Endothelial cell of umbilical vein (primary cell): ENCODE measurements at places on chromosomes 1 and 21. TPM values are rescaled to one million over a fixed set of nuclear protein-coding genes. Genes with fewer than 3 reads are reported as not detected.
A peak's percentile ranks its signal among the peaks of the same experiment; 100 is the strongest.

GRCh38 chr1:75338616-75339483, 204.7 kb downstream of the LHX8 start:
- no peaks in the 10 kb centered on the region for H3K36me3 ChIP-seq
- no peaks in the 10 kb centered on the region for H3K27me3 ChIP-seq
- H3K4me1 ChIP-seq, result no peaks in the 10 kb centered on the region
- no peak overlapping the region for H3K4me3 ChIP-seq
- DNase-seq, result peak; percentile 6

DNA sequence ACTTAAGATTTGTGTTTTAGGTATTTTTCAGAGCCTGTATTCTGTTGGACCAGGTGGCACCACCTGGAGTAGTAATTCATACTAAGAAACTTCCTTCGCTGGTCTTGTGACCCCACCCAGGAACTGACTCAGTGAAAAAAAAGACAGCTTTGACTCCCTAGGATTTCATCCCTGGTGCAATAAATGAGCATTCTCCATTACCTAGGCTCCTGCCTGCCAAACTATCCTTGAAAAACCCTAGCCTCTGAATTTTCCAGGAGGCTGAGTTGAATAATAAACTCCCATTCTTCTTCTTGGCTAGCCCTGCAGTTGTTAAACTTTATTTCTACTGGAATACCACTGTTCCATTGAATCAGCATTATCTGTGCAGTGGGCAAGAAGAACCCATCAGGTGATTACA, 10.6 kb upstream of the RGS18 start:
- no peaks in the 10 kb centered on the region for H3K36me3 ChIP-seq
- H3K4me3 ChIP-seq, result no peak overlapping the region
- DNase-seq, result no peak
- no peaks in the 10 kb centered on the region for H3K4me1 ChIP-seq

GRCh38 chr21:23541571-23541970, 2065.7 kb downstream of the MRPL39 start:
- DNase-seq, result no peak
- no peak overlapping the region for H3K27ac ChIP-seq
- H3K36me3 ChIP-seq, result no peaks in the 10 kb centered on the region
- no peaks in the 10 kb centered on the region for H3K27me3 ChIP-seq
- H3K4me3 ChIP-seq, result no peak overlapping the region
- no peaks in the 10 kb centered on the region for H3K4me1 ChIP-seq

DNA sequence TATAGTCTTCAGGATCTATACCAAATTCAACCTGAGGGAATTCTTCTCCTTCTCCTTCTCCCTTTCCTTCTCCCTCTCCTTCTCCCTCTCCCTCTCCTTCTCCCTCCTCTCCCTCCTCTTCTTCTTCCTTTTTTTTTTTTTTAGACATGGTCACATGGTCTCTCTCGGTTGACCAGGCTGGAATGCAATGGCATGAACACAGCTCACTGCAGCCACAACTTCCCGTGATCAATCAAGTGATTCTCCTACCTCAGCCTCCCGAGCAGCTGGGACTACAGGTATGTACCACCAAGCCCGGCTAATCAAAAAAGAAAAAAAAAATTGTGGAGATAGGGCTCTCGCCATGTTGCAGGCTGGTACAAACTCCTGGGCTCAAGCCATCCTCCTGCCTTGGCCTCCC, 51.5 kb downstream of the DNAI4 start:
- DNase-seq, result no peak
- no peaks in the 10 kb centered on the region for H3K27me3 ChIP-seq
- no peak overlapping the region for H3K4me3 ChIP-seq

- H3K4me3 ChIP-seq, result no peak overlapping the region
- peaks cover 33% of the 10 kb centered on the region for H3K36me3 ChIP-seq
- H3K4me1 ChIP-seq, result peaks cover 5% of the 10 kb centered on the region
- no peak overlapping the region for H3K27ac ChIP-seq
- H3K27me3 ChIP-seq, result no peaks in the 10 kb centered on the region
Observed at GRCh38 chr1:21716169-21716568, 47.0 kb upstream of the RAP1GAP start.

- H3K27ac ChIP-seq, result no peak overlapping the region
- no peaks in the 10 kb centered on the region for H3K27me3 ChIP-seq
- H3K4me1 ChIP-seq, result peaks cover 2% of the 10 kb centered on the region
- no peaks in the 10 kb centered on the region for H3K36me3 ChIP-seq
- H3K4me3 ChIP-seq, result no peak overlapping the region
- DNase-seq, result no peak
Observed at GRCh38 chr1:167955915-167956314, 19.0 kb upstream of the MPC2 start.

- H3K4me1 ChIP-seq, result no peaks in the 10 kb centered on the region
- no peak overlapping the region for H3K27ac ChIP-seq
- H3K36me3 ChIP-seq, result no peaks in the 10 kb centered on the region
Observed at GRCh38 chr1:199020051-199020450, 381.2 kb downstream of the PTPRC start.

DNA sequence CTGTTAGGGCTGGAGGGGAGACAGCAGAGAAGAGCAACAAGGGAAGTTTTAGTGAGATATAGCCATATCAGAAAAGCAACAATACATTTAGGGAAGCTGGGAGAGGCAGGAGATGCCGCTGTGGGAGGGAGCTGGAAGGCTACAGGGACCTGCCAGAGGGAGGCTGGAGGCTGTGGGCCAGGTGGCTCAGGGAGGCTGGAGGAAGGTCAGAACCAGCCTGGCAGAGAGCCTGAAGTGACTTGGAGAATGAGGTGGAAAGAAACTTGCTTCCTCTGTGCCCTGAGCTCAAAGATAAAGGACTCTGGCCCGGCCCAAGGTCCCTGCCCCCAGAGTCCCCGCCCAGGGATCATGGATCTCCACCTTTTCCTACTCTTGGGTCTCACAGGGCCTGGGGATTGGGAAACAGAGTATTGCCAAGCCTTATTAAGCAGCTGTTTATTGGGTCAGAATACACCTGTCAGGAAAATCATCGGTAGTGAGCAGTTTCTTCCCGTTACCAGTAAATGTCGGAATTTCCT, 85.9 kb downstream of the KIF26B start:
- H3K36me3 ChIP-seq, result no peaks in the 10 kb centered on the region
- no peaks in the 10 kb centered on the region for H3K27me3 ChIP-seq
- H3K4me1 ChIP-seq, result no peaks in the 10 kb centered on the region

GRCh38 chr1:164785841-164786534, 227.0 kb downstream of the PBX1 start:
- DNase-seq, result peak; percentile 25
- H3K36me3 ChIP-seq, result no peaks in the 10 kb centered on the region
- H3K4me3 ChIP-seq, result no peak overlapping the region
- no peaks in the 10 kb centered on the region for H3K4me1 ChIP-seq
- H3K27ac ChIP-seq, result no peak overlapping the region
- H3K27me3 ChIP-seq, result no peaks in the 10 kb centered on the region

DNA sequence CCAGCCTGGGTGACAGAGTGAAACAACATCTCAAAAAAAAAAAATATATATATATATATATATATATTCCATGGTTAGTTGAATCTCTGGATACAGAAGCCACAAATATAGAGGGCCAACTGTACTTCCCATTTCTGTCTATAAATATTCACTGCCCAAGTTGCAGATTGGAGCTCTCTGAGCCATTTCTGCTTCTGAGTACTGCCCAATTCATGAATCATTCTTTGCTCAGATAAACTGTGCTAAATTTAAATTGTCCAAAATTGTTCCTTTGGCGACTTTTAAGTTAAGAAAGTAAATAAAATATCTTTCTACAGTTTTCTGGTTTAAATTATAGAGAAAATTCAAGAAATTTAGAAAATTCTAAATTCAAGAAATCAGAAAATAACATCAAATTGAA, 23.2 kb upstream of the C1orf146 start:
- no peaks in the 10 kb centered on the region for H3K4me1 ChIP-seq
- H3K36me3 ChIP-seq, result no peaks in the 10 kb centered on the region
- no peak overlapping the region for H3K4me3 ChIP-seq

DNA sequence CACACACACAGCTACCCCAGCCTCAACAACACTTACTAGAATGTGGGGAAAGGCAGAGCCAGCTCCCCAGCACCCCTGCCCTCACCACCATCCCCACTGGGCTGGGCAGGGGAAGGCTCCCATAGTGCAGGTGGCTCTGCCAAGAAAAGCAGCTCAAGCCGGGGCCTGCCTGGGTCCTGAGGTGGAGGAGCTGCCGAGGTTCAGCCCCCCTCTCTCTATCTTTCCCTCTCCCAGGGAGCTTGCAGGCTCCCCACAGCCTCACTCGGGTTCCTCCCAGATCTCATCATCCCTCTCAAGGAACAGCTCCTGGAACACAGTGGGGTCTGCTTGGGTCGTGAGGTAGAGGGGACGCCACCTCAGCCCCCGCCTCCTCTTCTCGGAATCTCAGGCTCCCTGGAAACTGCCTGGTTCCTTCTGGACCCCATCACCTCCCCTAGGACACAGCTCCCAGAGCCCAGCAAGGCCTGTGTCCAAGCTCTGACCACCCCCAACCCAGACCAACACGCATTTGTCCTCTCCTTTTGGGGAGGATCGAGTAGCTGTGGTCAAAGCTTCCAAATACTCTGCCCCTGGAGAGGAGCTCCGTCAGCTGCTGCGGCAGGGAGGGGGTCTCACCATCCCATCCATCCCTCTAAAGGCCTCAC, 704 bp downstream of the S100A16 start:
- peaks cover 30% of the 10 kb centered on the region for H3K4me1 ChIP-seq
- H3K27ac ChIP-seq, result peak overlapping the region; percentile 42
- no peaks in the 10 kb centered on the region for H3K27me3 ChIP-seq
- no peak for DNase-seq

Gene SAMSN1
- 5.3 and 8.0 TPM in 2 replicates for total RNA-seq

DNA sequence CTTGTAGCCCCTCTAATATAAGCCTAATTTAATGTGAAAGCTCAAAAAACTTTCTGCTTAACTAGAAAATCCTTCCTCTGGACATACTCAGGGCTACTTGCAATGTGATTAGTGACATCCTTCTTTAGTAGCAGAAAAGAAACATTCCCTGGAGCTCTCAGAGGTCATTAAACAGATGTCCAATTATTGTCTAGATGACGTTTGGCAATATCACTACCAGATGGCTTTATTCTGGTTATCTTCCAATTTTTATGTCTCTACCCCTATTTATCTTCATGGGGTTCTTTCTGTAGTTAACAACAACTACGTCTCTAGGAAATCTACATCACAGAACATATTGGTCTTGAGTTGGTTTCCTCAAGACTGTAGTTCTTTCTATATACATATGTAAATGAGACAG, 44.2 kb downstream of the CTH start:
- no peaks in the 10 kb centered on the region for H3K4me1 ChIP-seq
- no peak overlapping the region for H3K27ac ChIP-seq
- DNase-seq, result no peak
- H3K4me3 ChIP-seq, result no peak overlapping the region

GRCh38 chr1:65756616-65757015, 36.1 kb upstream of the PDE4B start:
- H3K27ac ChIP-seq, result no peak overlapping the region
- H3K4me3 ChIP-seq, result no peak overlapping the region
- no peaks in the 10 kb centered on the region for H3K4me1 ChIP-seq

GRCh38 chr21:42591170-42591869, 62.1 kb upstream of the PDE9A start:
- DNase-seq, result no peak
- H3K4me3 ChIP-seq, result no peak overlapping the region
- no peaks in the 10 kb centered on the region for H3K4me1 ChIP-seq
- H3K36me3 ChIP-seq, result no peaks in the 10 kb centered on the region

Gene FBLIM1
- 363 and 394 TPM in 2 replicates for total RNA-seq

GRCh38 chr1:202679406-202680177, 30.7 kb downstream of the SYT2 start:
- no peak overlapping the region for H3K27ac ChIP-seq
- H3K27me3 ChIP-seq, result peaks cover 16% of the 10 kb centered on the region
- no peaks in the 10 kb centered on the region for H3K4me1 ChIP-seq
- H3K36me3 ChIP-seq, result no peaks in the 10 kb centered on the region
